ENCODE measurements at places on chromosomes 4 and X.
A peak's percentile ranks its signal among the peaks of the same experiment; 100 is the strongest.

DNA sequence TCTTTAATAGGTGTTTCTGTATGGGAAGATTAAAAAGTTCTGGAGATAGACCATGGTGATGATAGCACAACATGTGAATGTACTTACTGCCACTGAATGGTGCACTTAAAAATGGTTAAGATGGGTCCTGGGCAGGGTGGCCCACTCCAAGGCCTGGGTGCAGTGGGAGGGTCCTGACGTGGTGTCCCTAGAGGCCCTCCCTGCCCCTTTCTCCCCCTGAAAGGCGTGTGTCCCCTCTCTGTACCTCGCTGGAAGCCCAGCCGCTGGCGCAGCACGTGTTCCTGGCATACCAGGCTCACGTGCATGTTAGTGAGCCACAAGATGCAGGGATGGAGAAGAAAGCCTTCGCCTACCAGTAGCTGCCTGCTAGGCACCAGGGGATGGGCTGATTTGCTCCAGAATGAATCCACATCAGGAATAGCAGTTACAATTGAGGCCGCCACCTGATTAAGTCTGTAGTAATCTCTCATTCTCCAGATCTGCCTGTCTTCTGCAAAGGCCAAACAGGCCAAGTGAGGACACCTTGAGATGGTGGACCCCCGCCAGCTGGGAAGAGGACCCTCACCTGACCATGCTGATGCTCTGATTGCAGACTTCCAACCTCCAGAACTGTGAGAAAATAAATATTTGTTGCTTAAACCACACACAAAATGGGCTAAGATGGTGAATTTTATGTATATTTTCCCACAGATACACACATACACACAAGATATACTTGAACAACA lies 67.5 kb downstream of the COQ2 start:
- no peak for DNase-seq

GRCh38 chr4:138177278-138177968 lies 64.7 kb downstream of the SLC7A11 start:
- DNase-seq: no peak

GRCh38 chrX:135484641-135485289 lies 35.7 kb upstream of the INTS6L start:
- no peak for DNase-seq

DNA sequence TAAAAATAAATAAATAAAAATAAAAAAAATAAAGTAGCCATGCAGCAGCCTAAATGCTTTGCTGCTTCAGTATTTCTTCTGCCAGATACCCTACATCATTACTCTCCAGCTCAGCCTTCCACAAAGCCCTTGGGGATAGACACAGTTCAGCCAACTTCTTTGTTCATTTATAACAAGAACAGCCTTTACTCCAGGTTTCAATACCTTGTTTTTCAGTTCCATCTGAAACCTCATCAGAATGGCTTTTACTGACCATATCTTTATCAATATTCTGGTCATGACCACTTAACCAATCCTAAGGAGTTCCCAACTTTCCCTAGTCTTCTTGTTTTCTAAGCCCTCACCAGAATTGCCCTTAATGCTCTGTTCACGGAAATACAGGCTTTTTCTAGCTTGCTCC lies 128.3 kb upstream of the MED14 start:
- DNase-seq: no peak

- DNase-seq: no peak
Observed at GRCh38 chr4:28388471-28388870, 1527.8 kb downstream of the STIM2 start.

DNA sequence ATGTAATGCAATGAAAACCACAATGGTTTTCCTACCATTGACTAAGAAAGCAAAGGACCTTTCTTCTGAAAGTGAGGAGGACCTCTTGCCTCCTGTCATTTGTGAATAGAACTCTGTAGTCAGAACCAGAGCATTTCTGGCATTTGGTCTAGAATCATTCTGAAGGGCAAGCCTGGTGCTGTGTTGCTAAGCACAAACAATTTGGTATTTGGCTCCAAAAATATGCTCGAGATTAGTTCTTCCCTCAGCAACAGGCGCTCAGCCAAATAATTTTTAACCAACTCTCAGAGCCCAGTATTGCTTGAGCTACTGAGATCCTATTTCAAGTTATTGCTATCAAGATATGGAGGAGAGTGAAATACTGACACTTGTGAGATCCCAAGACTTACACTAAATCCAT lies 71.0 kb downstream of the SNCA start:
- peak; percentile 74 for DNase-seq

Data from GM04503 (cell line).